ENCODE measurements at places on chromosomes 6 and 20.

GRCh38 chr20:40961686-40962640, 66.7 kb upstream of the TOP1 start:
- no peak for DNase-seq

DNA sequence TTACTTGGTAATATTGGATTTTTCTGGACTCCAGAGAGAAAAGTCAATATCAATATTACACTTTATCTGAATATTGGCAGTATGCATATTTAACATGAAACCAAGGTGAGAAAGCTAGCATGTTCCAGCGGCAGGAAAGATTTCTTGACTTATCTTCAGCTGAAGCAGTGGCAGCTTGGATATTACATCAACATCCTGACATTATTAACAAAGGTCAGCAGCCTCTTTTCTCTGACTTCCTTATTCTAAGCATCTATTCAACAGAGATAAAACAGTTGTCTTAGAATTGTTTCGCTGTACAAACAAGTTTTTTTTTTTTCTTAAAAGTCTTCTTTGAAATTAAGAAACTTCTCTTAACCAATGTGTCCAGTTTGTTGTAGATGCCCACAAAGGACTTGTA, 11.8 kb downstream of the DCBLD1 start:
- no peak for DNase-seq

- DNase-seq, result no peak
These were observed 135.4 kb downstream of the CDC5L start for GRCh38 chr6:44522871-44523270.

DNA sequence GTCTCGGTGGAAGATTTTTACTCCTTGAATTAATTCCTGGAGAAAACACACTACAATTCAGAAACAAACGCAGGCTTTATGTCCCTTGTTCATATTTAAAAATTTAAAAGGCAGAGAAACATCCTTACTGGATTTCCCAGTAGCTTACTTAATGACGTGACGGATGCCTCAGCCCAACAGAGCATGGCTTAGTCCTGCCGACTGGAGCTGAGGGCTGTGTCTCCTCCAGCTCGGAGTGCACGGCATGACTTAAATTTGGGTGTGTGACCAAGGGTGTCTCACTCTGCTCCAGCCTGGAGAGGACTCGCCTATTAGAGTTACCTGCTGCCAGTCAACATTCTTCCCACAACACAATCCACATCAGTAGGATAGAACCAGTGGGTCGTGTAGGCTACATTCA, 107.1 kb downstream of the PSMB1 start:
- no peak for DNase-seq

DNA sequence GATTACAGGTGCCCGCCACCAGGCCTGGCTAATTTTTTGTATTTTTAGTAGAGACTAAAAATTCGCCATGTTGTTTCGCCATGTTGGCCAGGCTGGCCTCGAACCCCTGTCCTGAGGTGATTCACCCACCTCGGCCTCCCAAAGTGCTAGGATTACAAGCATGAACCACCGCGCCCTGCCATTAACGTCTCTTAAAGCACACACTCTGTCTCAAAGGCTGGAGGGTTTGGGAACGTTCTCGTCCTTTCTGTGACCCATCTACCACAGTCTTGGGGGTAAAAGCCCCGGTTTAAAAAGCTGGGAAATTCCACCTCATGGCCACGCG, 57.8 kb upstream of the ARID1B start:
- DNase-seq, result no peak

DNA sequence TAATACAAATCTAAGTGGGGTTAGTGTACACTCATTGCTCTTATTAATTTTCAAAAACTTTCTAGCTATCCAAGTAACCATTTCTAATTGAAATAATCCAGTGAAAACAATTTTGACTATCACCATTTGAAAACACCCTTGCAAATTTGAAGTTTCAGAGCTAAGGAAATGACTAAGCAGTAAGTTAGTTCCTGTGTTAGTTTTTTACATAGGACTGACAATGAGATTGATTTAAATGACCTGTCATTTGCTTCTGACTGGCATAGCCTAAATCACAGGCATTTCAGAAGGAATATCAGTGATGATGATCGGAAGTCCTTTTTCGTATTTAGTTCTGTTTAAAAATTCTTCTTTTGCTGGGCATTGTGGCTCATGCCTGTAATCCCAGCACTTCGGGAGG, 27.0 kb downstream of the STK4 start:
- DNase-seq, result no peak

DNA sequence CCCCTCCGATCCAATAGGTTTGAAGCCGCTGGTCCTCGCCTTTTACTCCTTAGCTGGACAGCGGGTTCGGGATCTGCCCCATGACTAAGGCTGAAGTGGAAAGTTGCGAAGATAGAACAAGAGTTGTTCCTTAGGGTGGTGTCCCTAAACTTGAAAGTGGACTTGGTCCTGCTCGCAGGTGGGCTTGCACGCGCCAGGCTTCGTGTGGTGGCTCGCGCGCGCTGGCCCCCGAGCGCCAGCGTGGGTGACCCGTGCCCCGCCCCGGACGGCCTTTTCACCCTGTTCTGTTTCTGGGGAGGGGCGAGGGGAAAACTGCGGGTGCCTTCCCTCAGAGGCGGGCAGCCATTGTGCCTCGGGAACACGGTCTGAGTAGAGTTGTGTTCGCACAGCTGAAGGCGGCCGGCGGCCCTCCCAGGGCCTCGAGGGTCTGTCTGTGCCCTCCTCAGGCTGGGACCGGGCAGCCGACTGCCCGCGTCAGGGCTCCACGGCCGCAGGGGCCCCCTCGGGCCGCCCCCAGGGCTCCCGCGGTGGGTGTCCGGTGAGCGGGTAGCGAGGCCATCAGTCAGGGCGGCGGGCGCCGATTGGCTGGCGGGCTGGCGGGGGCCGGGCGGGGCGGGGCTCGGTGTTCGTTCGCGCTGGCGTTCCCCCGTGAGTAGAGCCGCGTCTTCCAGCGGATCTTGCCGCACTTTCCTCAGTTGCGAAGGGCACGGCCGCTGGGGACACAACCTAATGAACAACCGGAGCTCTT, 33.0 kb downstream of the RREB1 start:
- peak; percentile 82 for DNase-seq

DNA sequence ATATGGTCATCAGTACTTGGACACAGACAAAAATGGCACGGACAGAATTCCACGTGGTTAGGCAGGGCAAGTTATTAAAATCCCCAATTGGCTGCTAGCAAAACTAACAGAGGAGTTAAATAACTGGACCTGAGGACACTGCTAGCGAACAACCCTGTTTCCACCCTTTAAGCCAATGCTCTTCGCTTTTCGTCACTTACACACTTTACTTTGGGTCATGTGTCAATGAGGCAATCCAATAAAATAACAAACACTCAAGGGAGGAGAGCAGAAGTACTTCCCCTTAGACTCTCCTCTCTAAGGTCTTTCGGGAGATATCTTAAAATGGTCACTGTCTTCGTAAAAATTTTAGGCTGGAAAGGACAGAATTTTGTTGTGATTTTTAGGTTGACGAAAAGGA, 68.6 kb downstream of the LCA5 start:
- no peak for DNase-seq

DNA sequence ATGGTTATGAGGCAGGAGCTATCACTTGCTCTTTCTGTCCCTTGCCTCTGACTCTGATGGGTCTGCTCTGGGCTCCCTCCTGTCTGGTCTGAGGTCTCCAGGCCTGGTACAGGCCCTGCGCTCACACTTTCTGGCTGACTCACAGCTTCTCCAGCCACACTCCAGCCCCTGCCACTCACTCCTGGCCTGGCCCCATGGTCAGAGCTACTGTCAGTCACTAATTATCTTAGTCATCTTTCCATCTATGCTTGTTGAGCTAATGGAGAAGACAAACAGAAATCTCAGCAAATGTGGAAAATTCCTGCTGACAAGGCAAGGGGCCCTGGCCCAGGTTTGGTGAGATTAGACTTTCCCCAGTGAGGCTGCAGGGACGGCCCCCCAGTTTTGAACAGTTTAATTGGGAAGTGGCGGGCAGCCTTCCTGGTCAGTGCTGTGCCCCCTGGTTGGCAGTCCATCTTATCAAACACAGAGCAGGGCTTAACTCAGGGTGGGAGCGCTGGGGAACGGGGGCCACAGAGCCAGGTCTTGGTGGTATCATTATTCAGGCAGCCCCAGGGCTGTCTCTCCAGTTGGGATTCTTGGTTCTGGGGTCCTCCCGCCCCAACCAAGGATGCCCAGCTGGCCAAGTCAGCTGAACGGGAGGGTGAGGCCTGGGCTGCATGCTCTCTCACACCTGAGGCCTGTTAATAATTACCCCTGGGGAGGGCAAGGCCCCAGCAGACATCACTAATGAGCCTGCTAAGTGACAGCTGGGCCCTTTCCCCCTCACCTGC, 63.4 kb downstream of the VEGFA start:
- DNase-seq, result no peak
